ENCODE measurements at places on chromosomes 1 and 21.

DNA sequence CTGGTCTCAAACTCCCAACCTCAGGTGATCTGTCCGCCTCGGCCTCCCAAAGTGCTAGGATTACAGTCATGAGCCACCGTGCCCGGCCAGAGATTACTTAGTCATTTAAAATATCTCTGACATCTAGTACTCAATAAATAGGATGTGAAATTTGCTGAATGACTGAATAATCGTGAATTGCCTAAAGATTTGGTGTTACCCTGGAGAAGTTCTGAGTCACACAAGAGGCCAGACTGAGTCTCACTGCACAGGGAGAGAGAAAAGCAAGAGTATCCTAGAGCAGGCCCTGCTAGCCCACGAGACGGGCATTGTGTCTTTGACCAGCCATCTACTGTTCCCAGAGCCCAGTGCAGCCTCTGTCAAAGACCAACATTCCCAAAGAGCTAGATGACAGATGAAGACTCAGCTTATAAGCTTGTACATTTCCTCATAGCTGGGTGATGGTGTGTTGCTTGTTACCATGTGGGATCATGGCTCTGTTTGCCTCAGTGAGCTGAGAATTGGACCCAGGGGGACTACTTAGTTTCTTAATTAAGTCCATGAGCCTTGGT lies 5.6 kb upstream of the EIF4G3 start:
- peak; percentile 79 for DNase-seq

- DNase-seq: no peak
Observed at GRCh38 chr1:43822040-43822690, 111.4 kb upstream of the ARTN start.

DNA sequence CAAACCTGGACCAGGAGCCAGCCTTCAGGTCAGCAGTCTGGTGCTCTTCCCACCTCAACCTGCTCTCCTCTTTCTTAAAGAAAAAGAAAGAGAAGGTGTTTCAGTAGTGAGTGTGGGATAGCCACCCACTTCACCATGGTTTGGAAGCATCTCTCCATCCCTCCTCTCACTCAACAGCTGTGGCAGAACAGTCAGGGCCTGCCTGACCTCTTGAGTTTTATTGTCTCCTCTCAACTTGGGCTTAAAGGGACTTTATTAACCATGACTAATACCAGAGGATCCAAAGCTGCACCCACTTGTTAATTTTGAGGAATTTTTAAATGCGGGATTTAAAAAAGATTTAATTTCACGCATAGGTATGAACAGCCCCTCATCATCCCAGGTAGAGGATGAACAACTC lies 570 bp upstream of the VASH2 start:
- no peak for DNase-seq

GRCh38 chr1:72366466-72366865 lies 84.1 kb upstream of the NEGR1 start:
- DNase-seq: peak; percentile 38

DNA sequence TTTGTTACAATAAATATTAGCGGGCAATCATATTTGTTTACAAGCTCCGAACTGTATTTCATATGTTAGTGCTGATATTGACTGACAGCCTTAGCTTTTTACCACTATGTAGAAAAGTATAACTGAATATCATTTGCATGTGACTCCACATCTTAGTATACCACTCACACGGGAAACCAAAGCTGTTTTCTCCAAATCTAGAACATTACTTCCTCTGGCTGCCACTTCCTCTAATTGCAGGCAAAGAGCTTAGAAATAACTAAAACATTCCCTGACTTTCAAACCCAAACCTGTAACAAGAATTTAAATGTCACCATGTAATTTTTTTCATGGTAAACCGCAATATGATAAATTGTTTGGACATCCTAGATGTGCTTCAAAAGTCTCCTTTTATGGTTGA lies 174.7 kb downstream of the LBR start:
- peak; percentile 64 for DNase-seq

- DNase-seq: no peak
Observed at GRCh38 chr1:29639741-29640427, 403.6 kb downstream of the PTPRU start.

- DNase-seq: peak; percentile 72
Observed at GRCh38 chr1:114482585-114482984, 28.4 kb downstream of the TRIM33 start.

GRCh38 chr21:44966135-44967081 lies 26.6 kb downstream of the SLX9 start:
- DNase-seq: peak; percentile 52

GRCh38 chr1:6658359-6659060 lies 33.8 kb downstream of the THAP3 start:
- no peak for DNase-seq

- no peak for DNase-seq
Observed at GRCh38 chr1:99520121-99520520, 125.8 kb upstream of the PALMD start.

- DNase-seq: peak; percentile 87
Observed at GRCh38 chr1:77476475-77476874, 194.7 kb downstream of the AK5 start.
